ENCODE measurements at places on chromosomes 4 and X. TPM values are rescaled to one million over a fixed set of nuclear protein-coding genes. Genes with fewer than 3 reads are reported as not detected.

Gene CHRDL1
- 8.4 TPM for total RNA-seq

Gene FDCSP
- total RNA-seq: not detected

Gene CXCL3
- 0.68 TPM for total RNA-seq

Gene APLN
- 3.1 TPM for total RNA-seq

Gene SMARCA1
- total RNA-seq: 208 TPM

Gene CLNK
- total RNA-seq: 0.12 TPM

Gene CT45A10
- 27.9 TPM for total RNA-seq

Gene GAGE1
- total RNA-seq: 12.3 TPM

Gene SLC10A4
- 2.0 TPM for total RNA-seq

Gene REELD1
- 0.62 TPM for total RNA-seq

All from testis (tissue), 5 donors.